Erythroblast (primary cell): ENCODE measurements at places on chromosomes 12 and 14.

- DNase-seq: no peak
Measured at GRCh38 chr14:99755068-99755405, 38.2 kb upstream of the EML1 start.

DNA sequence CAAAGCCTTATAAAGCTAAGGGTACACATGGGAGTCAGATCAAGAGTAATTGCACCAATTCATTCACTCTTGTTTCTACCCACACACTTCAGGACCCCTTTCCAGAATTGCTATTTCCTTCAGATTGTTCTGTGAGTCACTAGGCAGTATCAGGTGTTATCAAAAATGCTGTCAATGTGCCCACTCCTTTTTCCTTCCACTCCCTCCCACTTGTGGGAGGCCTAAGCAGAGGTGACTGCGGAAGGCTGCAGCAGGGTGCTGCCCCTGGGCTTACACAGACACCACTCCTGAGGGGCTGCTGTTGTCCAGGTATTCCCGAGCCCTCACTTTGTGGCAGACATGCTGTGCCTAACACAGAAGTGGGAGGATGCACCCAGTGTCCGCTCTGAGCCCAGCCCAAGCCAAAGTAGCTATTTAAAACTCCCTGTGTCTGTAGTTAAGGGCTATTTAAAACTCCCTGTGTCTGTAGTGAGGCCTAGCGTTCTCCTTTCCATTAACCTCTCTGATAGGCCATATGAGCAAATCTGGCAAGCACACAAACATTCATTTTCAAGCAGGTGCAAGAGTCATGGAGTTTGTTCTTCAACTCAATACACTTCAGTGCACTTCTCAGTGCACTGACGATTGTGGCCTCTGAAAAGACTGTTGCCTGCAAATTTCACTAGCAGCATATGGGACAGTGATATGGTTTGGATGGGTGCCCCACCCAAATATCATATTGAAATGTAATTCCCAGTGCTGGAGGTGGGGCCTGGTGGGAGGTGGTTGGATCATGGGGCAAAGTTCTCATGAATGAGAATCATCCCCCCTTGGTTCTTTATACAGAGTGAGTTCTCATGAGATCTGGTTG is 117.8 kb downstream of the PHLDA1 start:
- no peak for DNase-seq

DNA sequence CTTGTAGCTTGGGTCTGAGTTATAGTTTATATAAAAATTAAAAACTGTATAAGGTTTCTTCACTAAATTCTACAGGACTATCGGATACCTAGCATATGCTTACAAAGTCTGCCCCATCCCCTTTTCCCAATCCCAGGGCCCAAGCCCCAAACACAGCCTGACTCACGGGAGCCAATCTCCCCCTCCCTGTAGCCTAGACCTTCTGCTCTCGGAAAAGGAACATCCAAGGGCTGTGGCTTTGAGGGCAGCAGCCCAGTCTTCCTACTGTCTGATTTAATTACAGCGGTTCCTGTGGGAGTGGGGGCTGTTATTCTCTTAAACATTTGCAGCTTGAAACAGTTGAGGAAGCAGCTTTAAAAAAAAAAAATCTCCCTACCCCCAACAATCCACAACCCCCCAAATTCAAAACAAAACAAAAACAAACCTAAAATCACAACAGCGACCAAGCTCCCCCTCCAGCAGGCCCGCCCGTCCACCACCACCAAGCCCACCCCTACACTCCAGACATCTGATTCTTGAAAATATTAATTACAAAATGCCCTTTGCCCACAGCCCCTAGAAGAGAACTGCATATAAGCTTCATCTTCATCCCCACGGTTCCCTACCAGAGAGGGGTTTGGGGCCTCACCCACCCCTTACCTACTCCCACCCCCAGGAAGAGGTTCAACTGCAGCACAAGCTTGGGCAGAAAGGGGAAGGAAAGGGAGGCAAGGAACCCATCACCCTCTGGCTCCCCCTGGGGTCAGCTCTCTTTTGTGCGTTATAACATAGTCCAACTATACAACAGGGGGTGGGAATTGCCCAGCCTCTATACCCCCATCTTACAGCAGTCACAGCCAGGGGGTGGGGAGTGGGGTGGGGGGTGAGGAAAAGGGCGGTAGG is 1.1 kb upstream of the PRKAG1 start:
- DNase-seq: peak; percentile 66

GRCh38 chr12:51911788-51912711 is 4.7 kb downstream of the ACVRL1 start:
- DNase-seq: no peak

- no peak for DNase-seq
Measured at GRCh38 chr12:69123919-69124638, 115.3 kb upstream of the CPSF6 start.

- no peak for DNase-seq
Measured at GRCh38 chr12:120136093-120136770, 19.7 kb upstream of the RAB35 start.

DNA sequence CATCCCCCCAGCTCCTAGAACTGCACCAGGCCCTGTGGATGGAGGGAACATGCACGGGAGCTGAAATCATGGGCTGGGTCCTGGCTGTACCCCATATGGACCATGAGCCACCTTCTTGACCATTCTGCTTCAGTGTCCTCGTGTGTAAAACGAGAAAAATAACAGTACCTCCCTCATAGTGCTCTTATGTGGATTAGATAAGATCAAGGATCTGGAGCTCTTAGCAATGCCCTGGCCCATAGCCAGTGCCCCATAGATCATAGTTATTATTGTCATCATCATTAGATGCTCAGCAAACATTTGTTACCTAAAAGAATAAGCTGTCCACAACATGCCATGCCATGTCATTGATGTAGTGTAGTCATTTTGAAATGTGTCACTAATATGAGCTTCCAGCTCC is 71.3 kb downstream of the SYNE3 start:
- no peak for DNase-seq

- no peak for DNase-seq
Measured at GRCh38 chr12:132606466-132606865, 3.9 kb downstream of the LRCOL1 start.

GRCh38 chr12:129337413-129337812 is 484.1 kb downstream of the GLT1D1 start:
- no peak for DNase-seq

- DNase-seq: no peak
Measured at GRCh38 chr14:32167907-32168306, 33.9 kb upstream of the RNU6-7 start.

DNA sequence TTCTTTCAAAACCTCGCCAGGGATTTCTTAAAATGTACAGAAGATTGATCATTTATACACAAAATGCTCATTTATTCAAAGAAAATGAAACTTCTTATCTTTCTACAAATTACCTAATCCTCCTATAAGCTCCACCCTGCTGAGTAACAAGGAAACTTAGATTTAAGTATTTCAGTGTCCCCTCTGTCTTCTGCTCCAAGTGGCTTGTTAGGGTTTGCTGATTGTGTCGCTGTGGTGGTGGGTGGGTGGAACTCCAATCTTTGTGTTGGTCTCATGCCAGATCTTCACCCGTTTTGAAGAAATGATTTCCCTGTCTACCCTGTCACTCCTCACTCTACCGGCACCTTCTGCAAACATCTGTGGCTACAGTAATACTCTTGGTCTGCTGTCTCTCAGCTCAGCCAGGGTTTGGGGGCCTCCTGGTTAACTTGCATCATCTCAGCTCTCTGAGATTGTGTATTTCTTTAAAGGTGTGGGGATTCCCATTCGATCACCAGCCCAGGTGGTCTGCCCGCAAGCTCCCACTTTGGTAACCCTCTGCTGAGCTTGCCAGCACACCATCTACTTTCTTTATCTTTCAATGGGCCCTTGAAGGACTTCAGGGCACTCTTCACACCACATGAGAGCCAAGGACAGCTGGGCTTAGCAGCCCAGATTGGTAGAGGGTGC is 73.8 kb downstream of the DRAM1 start:
- DNase-seq: no peak

GRCh38 chr12:75550401-75551240 is 39.2 kb upstream of the KRR1 start:
- no peak for DNase-seq

DNA sequence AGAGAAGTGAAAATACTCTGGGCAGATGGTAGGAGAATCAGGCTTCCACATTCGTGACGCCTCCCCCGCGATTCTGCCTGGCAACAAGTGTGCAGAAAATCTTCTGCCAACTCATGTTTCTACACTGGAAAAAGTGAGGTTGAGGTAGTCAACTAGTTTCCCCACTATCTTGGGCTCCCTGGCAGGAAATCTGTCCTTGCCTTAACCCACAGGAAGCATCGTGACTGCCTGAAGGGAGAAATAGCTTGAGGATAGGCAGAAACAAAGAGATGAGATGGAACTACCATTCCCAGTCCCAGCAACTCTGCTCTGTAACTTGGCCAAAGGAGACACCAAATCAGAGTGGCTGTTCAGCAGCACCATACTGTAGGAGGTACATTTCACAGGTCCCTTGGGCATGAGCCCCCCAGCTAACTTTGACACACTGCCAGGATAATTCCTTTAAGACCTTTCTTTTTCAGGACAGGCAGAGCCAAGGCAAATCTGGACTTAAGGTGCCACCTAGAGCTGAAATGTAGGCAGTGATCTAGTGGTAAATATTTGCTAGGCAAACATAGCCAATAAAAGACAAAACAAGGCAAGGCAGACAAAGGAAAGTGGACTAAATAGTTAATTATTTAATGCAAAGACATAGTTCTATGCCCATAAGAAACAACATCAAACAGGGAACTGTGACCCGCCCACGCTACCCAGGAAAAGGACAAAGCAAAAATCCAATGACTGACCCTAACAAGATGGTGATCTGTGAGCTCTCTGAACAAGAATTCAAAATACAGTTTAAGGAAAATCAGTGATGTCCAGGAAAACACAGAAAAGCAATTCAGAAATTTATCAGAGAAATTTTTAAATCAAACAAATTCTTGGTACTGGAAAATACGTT is 205.1 kb downstream of the PTPRO start:
- DNase-seq: no peak

DNA sequence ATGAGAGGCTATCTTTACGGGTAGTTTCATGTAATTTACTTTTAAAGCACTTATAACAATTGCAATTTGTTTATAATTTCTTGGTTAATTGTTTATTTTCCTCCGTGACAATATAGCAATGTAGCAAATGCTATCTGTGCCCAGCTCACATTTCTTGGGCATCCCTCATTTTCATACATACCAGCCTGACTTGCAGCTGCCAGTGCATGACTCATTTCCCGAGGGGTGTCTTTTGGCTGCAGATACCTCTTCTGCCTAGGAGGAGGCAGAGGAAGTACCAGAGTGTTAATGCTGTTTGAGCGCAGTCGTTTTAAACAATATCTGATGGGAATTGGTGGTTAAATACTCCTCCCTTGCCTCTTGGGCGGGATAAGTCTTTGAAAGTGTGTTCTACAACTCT is 104.2 kb upstream of the ABCD2 start:
- DNase-seq: no peak

- DNase-seq: no peak
Measured at GRCh38 chr14:54300881-54301280, 95.9 kb upstream of the CDKN3 start.

DNA sequence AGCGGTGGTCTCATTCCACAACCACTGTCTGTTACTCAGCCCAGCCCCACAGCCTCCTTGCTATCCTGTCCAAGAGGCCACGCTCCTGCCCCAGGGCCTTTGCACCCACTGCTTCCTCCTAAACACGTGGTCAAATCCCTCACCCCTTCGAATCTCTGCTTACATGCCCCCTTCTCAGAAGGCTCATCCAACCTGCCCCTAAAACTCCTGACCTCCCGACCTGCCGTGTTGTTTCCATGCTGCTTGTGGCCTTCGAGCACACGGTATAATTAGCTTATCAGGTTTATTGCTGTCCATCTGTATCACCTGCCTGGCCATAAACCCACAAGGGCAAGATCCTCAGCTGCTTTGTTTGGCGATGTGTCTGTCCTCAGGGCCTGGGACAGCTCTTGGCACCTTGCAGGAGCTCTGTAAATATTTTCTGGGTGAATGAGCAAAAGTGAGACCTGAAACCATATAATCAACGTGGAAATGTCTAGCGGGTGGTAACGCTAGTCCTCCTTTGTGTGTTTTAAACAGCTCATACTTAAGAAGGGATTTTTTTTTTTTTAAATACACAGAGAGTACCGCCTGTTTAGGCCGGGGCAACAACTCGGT is 36.0 kb downstream of the SCARB1 start:
- DNase-seq: no peak

- DNase-seq: no peak
Measured at GRCh38 chr12:12521044-12521485, 41.6 kb downstream of the DUSP16 start.

DNA sequence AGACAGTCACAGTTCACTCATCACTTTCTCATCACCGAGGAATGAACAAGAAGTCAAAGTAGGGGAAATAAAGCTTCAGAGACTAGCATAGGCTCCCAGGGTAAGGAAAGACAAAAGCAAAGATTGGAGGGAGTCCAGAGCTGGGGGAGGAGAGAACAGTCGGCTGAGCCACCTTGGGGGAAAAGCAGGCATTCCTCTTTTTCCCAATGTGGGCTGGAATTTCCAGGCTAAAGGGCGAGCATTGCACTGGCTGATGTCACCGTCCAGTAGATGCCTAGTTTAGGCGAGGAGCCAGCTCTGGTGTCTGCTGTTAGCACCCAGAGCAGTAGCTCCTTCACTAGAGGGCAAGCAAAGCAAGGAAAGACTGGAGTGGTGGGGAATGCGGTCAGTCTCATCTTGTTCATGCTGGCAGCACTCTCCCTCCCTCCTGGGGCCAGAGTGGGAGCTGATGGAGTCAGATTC is 8.5 kb upstream of the KRT75 start:
- DNase-seq: no peak

DNA sequence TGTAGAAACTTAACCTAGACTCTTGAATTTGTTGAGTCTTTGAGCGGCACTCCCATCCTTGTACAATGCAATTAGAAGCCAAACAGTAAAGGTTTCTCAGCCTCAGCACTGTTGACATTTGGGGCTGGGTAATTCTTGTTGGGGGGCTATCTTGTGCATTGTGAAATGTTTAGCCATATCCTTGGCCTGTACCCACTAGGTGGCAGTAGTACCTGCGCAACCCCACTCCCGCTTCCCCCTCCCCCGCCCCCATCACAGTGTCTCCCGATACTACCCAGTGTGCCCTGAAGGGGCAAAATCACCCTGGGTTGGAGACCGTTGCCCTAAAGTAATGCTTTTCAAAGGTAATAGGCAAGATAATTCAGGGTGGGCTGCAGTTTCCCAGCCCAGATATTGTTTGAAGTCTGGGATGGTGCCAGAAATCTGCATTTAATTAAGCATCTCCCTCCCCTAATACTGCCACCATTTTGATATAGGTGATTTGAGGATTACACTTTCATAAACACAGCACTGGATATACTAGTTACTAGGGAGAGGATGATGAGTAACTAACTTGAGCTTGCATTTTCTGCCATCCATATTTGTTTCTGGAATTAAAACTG is 1.8 kb downstream of the COX6A1 start:
- DNase-seq: peak; percentile 88
